ENCODE measurements at places on chromosomes 16 and 17. TPM values are rescaled to one million over a fixed set of nuclear protein-coding genes. Genes with fewer than 3 reads are reported as not detected.

The SYCE1L gene
- total RNA-seq, result not detected

The RGS11 gene
- 1.0 TPM for total RNA-seq

The TBC1D3B gene
- total RNA-seq, result 5.6 TPM

DNA sequence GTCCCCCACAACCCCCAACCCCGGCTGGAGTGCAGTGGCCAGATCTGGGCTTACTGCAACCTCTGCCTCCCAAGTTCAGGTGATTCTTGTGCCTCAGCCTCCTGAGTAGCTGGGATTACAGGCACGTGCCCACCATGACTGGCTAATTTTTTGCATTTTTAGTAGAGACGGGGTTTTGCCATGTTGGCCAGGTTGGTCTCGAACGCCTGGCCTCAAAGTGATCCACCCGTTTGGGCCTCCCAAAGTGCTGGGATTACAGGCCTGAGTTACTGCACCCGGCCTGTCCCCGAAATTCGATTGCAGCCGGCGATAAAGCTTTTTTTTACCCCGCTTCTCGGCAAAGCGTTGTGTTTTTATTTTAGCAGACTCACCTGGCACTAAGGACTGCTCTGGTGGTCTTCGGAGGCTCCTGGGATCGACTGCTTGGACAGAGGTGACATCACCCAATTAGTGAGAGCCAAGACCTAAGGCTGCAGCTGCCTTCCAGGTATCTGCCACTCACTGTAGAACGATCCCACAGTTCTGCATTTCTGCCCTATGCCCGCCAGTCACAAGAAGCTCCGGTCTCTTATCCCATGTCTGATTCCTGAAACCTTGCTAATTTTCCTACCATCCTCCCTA lies 82.2 kb upstream of the ARL4D start:
- no peaks in the 10 kb centered on the region for H3K27me3 ChIP-seq
- no peak for DNase-seq
- H3K36me3 ChIP-seq, result no peaks in the 10 kb centered on the region
- no peaks in the 10 kb centered on the region for H3K4me1 ChIP-seq

GRCh38 chr17:51064061-51064735 lies 56.5 kb downstream of the SPAG9 start:
- H3K4me1 ChIP-seq, result peaks cover under 1% of the 10 kb centered on the region
- no peak for DNase-seq
- H3K4me3 ChIP-seq, result no peak overlapping the region
- no peaks in the 10 kb centered on the region for H3K27me3 ChIP-seq
- no peaks in the 10 kb centered on the region for H3K36me3 ChIP-seq
- no peak overlapping the region for H3K27ac ChIP-seq

GRCh38 chr17:56896217-56896967 lies 17.5 kb downstream of the TRIM25 start:
- H3K4me3 ChIP-seq, result no peak overlapping the region
- H3K27ac ChIP-seq, result no peak overlapping the region
- H3K27me3 ChIP-seq, result no peaks in the 10 kb centered on the region
- no peak for DNase-seq
- H3K4me1 ChIP-seq, result no peaks in the 10 kb centered on the region

The FOXJ1 gene
- total RNA-seq, result 0.11 TPM

The LRRC75A gene
- 0.27 TPM for total RNA-seq

The ITGAL gene
- total RNA-seq, result 1.1 TPM

DNA sequence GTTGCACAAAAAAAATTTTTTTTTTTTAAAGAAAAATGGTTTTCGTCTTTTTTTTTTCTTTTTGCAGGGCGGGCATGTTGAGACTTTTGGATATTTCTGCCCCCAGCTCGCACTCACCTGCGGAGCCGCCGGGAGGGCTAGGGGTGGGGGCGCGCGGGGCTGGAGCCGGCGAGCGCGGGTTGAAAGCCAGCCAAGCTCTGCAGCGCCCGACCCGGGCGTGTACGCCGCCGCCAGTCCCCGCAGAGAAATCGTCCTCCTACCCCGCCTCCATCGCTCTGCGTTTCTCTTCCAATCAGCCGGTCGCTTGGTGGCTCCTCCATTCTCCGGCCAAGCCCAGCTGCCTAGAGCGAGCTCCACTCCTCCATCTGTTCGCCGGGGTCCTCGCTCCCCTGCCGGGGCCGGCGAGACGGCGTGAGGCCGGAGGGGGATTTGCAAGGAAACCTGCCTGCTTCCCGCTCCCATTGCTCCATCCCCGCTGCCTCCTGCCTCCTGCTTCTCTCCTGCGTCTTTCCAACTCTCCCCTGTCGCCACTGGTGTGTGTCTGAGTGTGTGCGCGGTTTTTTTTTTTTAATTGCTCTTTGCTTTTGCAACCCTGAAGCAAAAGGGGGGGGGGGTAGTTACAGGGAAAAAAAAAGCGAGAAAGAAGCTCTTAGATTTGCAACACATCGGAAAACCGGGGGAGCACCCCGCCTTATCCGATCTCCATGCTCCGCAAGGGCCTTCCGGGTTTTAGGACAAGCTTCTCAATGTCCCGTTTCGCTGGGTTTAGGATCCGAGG lies 1.8 kb upstream of the UBTF start:
- peaks cover 12% of the 10 kb centered on the region for H3K36me3 ChIP-seq
- peak; percentile 88 for DNase-seq
- peak overlapping the region; percentile 85 for H3K4me3 ChIP-seq
- peak overlapping the region; percentile 98 for H3K27ac ChIP-seq
- peaks cover 36% of the 10 kb centered on the region for H3K4me1 ChIP-seq

The FBXO39 gene
- not detected for total RNA-seq

DNA sequence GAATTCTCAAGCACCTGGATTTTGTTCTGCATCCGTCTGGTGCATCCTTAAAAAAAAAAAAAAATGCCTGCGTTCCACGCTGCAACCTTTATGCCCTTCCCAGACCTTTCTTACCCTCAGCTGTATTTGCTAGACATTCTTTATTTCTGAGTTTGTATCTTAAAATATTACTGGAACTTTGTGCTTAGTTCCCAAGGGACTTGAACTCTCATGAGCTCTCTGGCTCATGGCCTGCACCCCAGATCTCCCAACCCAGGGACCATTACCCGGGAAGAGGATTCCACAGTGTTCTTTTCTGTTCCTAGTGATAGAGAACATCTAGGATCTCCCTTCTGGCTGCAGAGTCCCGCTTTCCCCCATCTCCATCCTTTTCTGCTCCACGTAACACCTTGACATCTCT lies 28.9 kb upstream of the CLEC18A start:
- H3K4me1 ChIP-seq, result peaks cover 15% of the 10 kb centered on the region
- no peaks in the 10 kb centered on the region for H3K36me3 ChIP-seq
- DNase-seq, result no peak
- no peak overlapping the region for H3K27ac ChIP-seq

DNA sequence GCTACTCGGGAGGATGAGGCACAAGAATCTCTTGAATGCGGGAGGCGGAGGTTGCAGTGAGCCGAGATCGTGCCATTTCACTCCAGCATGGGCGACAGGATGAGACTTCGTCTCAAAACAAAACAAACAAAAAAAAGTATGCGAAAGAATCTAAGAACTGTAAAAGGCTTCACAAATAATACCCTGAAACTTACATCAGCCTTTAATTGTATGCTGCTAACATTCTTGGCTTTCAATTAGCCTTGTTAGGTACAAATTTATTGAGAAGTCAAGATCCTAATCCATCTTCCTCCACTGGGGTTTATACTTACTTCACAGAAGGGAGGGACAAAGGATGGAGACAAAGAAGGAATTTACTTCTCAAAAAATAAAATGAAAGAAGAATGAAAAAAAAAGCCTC lies 83.3 kb downstream of the SNX11 start:
- H3K27ac ChIP-seq, result no peak overlapping the region
- DNase-seq, result no peak
- H3K4me3 ChIP-seq, result no peak overlapping the region
- H3K4me1 ChIP-seq, result no peaks in the 10 kb centered on the region
- no peaks in the 10 kb centered on the region for H3K27me3 ChIP-seq
- no peaks in the 10 kb centered on the region for H3K36me3 ChIP-seq

DNA sequence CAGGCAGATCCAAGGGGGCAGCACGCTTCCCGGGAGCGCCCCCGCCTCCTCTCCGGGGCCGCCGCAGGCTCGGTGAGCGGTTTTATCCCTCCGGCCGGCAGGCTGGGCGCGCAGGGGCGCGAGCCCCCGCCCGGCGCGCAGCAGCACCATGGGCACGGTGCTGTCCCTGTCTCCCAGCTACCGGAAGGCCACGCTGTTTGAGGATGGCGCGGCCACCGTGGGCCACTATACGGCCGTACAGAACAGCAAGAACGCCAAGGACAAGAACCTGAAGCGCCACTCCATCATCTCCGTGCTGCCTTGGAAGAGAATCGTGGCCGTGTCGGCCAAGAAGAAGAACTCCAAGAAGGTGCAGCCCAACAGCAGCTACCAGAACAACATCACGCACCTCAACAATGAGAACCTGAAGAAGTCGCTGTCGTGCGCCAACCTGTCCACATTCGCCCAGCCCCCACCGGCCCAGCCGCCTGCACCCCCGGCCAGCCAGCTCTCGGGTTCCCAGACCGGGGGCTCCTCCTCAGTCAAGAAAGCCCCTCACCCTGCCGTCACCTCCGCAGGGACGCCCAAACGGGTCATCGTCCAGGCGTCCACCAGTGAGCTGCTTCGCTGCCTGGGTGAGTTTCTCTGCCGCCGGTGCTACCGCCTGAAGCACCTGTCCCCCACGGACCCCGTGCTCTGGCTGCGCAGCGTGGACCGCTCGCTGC lies 832 bp downstream of the CDK5R1 start:
- H3K27me3 ChIP-seq, result no peaks in the 10 kb centered on the region
- DNase-seq, result no peak
- H3K4me3 ChIP-seq, result peak overlapping the region; percentile 65
- H3K27ac ChIP-seq, result no peak overlapping the region
- H3K4me1 ChIP-seq, result peaks cover 22% of the 10 kb centered on the region
- H3K36me3 ChIP-seq, result peaks cover 25% of the 10 kb centered on the region

The USP36 gene
- 30.3 TPM for total RNA-seq

The PRKCB gene
- total RNA-seq, result 0.83 TPM

DNA sequence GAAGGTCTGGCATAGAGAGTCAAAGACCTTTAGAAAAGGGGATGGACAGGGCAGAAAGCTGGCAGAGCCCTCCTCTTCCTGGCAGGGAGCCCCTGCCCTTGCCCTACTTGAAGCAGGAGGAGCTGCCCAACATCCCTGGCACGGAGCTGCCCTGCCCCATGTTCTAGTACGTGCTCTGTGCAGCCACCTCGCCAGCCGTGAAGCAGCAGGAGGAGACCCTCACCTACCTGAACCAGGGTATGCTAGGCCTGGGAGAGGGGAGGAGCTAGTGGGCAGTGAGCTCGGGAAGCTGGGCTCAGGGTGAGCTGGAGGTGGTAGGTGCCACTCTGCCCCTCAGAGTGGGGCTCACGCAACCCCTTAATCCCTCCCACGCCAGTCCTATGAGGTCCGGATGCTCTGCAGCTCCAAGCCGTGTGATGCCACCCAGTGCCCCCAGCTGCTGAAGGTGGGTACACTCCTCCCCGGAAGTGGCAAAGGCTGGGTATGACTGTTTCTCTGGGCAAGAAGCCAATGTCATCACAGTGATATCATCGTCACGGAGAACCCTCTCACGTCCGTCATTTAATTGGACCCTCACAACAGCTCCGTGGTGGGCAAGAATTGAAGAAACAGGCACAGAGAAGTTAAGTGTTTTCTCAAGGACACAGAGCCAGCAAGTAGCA lies 12.7 kb upstream of the STAC2 start:
- H3K36me3 ChIP-seq, result no peaks in the 10 kb centered on the region
- no peak overlapping the region for H3K4me3 ChIP-seq
- peak; percentile 41 for DNase-seq

The NXPH3 gene
- 0.68 TPM for total RNA-seq

DNA sequence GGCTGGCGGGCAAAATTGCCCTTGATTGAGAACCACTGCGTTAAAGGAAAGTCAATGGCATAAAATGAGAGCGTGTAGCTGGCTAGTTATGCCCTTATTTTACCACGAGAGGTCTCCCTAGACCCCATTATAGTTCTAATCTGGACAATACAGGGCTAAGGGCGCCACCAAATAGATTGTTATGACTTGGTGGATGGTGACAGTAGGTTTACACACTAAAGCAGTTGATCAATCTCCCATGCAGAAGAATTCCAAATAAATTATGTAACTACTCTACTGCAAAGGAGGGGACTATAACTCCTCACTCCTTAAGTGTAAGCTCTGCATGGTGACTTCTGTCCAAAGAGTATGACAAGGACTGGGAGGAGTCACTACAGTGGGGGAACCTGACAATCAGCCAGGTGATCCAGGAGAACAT lies 20.4 kb upstream of the YPEL2 start:
- no peaks in the 10 kb centered on the region for H3K27me3 ChIP-seq
- H3K27ac ChIP-seq, result no peak overlapping the region
- H3K36me3 ChIP-seq, result no peaks in the 10 kb centered on the region

DNA sequence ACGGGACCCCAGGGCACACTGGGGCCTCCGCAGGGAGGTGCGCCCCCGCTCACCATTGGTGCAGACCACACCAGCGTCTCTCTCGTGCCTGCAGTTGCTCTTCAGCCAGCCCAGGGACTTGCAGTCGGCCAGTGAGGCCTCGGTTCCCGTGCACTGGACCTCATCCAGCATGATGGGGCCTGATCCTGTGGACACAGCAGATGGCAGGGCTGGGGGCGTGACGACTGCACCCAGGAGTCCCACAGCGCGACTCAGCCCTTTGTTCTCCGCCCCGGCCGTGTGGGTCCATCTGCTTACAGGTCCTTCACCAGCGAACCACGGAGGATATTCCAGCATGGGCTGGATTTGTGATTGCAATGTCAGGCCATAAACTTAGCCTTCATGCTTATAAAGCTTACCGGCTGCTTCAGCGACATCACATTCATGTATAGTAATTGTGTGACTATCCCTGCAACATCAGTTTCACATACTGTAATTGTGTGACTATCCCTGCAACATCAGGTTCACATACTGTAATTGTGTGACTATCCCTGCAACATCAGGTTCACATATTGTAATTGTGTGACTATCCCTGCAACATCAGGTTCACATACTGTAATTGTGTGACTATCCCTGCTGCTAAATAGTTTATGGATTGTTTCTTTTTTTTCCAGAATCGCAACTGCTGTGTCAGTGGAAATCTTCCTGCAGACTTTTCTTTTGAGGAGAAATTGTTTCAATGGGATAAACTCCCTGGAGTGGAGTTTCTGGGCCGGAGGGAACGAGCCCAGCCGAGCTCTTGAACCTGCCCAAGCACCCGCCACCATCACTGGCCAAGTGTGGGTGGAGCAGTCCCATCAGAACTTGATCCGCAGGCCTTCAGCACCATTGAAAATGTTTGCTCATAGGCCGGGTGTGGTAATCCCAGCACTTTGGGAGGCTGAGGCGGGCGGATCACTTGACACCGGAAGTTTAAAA lies 4.8 kb downstream of the LGALS3BP start:
- DNase-seq, result peak; percentile 80
- peak overlapping the region; percentile 60 for H3K27ac ChIP-seq
- no peaks in the 10 kb centered on the region for H3K36me3 ChIP-seq
- H3K4me3 ChIP-seq, result no peak overlapping the region

GRCh38 chr16:72924537-72924926 lies 123.4 kb downstream of the ZFHX3 start:
- DNase-seq, result no peak
- peaks cover 25% of the 10 kb centered on the region for H3K4me1 ChIP-seq
- H3K36me3 ChIP-seq, result no peaks in the 10 kb centered on the region
- H3K27ac ChIP-seq, result no peak overlapping the region
- H3K4me3 ChIP-seq, result no peak overlapping the region

GRCh38 chr16:57430955-57431354 lies 16.2 kb downstream of the CIAPIN1 start:
- H3K27ac ChIP-seq, result no peak overlapping the region
- H3K36me3 ChIP-seq, result peaks cover 20% of the 10 kb centered on the region
- no peaks in the 10 kb centered on the region for H3K27me3 ChIP-seq

The TRPV3 gene
- 10.1 TPM for total RNA-seq

- DNase-seq, result no peak
- H3K36me3 ChIP-seq, result no peaks in the 10 kb centered on the region
- H3K4me1 ChIP-seq, result no peaks in the 10 kb centered on the region
- no peak overlapping the region for H3K4me3 ChIP-seq
- no peak overlapping the region for H3K27ac ChIP-seq
Observed at GRCh38 chr16:72646615-72647014, 401.3 kb downstream of the ZFHX3 start.

- no peak overlapping the region for H3K27ac ChIP-seq
- H3K36me3 ChIP-seq, result no peaks in the 10 kb centered on the region
- H3K4me3 ChIP-seq, result no peak overlapping the region
- H3K27me3 ChIP-seq, result peaks cover 53% of the 10 kb centered on the region
Observed at GRCh38 chr17:7881276-7882054, 7.1 kb upstream of the CHD3 start.

Measured in psoas muscle (tissue), 8 donors.